ENCODE measurements at places on chromosomes 5 and 9.

DNA sequence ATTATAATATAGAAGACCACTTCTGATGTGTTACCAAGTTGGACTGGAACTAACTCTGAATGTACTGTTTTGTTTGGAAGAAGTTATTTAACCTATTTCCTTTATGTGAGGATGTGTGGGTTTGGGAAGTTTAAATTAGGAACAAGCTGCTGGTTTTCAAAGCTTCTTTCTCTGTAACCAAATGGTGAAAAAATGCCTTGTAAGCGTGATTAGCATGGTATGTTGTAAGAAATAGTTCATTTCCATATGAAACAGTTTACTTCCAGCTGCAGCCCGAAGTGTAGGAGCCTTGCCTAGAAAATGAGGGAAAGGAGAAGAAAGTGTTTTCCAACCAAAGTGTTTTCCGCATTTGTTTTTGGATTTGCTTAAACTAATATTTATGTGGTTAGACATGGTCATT lies 36.0 kb downstream of the TTC1 start:
- no peak for DNase-seq

DNA sequence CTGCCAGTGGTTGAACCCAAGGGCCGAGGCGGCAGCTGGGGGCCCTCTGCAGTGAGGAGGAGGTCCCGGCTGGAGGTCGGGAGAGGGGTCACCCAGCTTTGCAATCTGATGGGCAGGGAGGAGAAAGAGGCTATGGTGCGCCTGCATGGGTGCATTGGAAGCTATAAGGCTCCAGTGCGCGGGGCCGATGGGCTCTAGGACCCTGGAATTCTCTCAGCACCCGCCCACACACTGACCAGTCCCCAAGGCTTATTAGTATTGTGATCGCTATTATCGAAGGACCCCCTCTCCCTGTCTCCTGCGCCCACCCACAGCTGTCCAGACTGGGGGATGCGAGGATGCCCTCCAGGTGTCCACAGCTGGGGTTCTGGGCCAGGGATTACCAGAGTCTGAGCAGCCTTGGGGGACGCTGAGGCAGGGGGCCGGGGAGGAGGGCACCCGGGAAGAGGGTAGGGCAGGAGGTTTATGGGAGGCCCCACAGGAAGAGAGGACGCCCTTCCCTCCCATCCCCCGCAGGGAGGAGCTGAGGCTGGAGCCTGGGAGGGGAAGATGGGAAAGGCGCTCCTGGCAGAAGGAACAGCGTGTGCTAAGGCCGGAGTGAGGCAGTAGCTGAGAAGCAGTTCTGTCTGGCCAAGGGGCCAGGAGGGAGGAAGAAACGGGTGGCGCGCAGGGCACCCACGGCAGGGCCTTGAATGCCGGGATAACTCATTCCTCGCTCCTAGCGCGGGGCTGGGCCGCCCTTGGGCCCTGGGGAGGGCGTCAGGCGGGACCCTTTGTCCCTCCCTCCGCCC lies 24.2 kb downstream of the C9orf50 start:
- DNase-seq, result no peak

DNA sequence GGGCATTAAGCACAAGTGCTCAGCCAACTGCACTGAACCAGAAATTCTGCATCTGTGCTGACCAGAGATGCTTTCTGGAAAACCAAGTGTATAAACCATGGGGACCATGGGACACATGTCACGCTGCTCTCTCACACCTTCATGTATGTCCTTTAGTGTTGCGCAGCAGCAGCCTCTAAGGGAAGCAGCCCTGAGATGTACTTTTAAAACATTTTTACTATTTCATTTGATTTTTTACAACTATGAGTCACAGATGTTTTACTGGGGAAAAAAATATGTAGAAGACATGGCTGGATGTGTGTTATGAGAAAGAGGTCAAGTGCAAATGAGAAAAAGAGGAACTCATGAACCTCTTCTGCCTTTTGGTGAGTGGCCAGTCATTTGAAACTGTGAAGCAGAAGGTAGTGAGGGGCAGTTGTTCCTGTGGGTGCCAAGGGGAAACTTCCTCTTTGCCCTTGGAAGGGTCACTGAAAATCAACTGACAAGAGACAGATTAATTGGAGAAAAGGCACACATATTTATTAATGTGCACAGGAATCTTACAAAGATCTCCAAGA lies 31.4 kb upstream of the SYK start:
- DNase-seq, result no peak

DNA sequence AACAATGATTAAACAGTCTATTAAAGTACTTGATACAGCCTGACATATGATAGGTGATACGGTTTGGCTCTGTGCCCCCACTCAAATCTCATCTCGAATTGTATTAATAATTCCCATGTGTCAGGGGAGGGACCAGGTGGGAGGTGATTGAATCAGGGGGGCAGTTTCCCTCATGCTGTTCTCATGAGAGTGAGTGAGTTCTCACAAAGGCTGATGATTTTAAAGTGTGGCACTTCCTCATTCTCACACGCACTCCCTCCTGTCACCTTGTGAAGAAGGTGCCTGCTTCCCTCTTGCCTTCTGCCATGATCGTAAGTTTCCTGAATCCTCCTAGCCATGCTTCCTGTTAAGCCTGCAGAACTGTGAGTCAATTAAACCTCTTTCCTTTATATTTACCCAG lies 40.1 kb upstream of the TARS1 start:
- no peak for DNase-seq

Measured in activated CD4-positive, alpha-beta T cell treated with anti-CD3 and anti-CD28 coated beads for 24 hours (primary cell).